ENCODE measurements at places on chromosomes 11 and 22.

DNA sequence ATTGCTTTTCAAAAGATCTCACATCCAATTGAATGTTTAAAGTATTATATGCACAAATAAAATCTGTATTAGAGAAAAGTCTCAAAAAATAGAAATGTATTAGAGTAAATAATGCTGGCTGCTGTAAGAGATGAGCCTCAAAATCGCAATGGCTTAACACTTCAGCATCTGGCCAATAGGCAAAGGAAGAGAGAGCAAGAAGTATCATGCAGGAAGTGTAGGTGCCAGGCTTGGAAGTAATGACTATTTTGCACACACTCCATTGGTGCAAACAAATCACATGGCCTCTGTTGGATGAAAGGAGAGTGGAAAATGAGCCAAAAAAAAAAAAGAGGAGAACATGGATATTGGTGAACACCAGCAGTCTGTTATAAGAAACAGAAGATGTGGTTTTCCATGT, 193.0 kb upstream of the E2F8 start:
- no peak for DNase-seq

DNA sequence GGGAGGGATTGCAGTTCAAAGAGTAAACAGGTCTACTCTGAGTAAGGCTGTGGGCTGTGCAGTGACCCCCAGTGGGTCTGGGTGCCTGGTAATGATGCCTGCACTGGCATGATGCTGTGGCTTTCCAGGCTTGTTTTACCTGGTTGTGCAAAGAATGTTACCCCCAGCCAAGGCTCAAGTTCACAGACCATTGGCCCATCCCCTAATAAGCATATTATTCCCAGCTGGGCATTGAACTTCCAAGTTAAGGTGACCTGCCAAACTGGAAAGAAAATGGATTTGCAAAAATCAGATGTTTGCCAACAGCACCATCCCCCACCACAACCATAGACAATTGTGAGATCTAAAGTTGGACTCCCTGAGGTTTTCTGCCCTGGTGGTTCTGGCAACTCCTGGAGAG, 7.9 kb upstream of the EHF start:
- DNase-seq = no peak

GRCh38 chr11:121240650-121241303, 51.8 kb upstream of the SC5D start:
- DNase-seq = no peak

GRCh38 chr11:116544721-116545120, 228.1 kb downstream of the BUD13 start:
- no peak for DNase-seq

GRCh38 chr22:35539910-35540594, 579 bp upstream of the RASD2 start:
- DNase-seq = peak; percentile 34

GRCh38 chr22:43203471-43203981, 16.6 kb upstream of the TTLL12 start:
- no peak for DNase-seq

DNA sequence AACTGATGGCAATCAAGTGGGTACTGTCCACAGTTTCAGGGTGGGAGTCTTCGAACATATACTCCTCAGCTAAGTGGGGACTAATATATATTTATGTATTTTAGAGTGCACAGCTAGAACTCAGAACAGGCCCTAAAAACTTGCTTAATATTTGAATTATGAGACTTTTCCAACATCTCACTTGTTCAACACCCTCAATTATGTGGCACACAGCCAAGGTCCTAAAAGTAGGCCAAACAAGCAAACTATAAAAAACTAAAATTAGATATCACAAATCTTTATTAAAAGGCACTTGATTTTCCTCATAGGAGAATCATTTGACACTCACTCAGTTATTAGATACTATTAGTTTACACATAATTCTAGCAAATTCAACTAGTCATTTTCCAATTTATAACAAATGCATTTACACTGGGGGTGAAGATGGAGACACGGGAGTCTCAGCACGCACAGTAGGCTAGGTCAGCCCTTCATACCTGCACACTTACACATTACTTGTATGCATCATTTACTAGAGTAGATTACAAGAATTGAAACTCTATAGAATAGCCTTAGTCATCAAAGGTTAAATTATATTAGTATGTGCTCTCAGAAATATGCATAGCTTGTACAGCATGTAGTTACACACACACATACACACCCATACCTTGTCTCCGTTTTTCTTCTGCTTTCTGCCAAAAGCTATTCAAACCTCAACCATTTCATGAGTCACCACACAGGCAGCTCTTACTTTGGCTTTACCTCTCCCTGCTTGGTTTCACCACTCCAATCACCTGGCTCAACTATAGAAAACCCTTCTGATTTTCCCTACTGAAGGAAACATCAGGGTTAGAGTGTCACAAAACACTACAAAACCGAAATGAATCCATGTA, 171.5 kb downstream of the SBF2 start:
- DNase-seq = no peak

- peak; percentile 46 for DNase-seq
Observed at GRCh38 chr22:31347251-31348008, 1.3 kb upstream of the PATZ1 start.

DNA sequence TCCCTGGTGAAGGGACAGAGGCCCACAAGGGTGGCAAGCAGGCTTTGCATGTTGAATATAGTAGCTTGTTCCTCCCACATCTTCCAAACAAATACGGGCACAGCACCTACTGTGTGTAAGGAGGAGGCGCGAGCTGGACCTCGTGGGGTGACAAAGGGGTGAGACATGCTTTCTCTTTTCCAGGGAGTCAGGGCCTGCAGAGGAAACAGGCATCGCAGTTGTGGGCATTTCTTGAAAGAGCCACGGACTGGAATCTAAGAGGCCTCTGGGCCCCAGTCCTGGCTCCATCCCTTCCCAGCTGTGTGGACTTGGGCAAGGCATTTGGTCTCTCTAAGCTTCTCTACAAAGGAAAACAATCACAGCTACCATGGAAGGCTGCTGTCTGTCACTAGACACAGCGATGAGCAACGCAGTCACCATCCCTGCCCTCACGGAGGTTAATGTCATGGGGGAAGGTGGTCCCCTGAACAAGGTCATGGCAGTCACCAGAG, 13.0 kb upstream of the CDC42EP1 start:
- DNase-seq = no peak

DNA sequence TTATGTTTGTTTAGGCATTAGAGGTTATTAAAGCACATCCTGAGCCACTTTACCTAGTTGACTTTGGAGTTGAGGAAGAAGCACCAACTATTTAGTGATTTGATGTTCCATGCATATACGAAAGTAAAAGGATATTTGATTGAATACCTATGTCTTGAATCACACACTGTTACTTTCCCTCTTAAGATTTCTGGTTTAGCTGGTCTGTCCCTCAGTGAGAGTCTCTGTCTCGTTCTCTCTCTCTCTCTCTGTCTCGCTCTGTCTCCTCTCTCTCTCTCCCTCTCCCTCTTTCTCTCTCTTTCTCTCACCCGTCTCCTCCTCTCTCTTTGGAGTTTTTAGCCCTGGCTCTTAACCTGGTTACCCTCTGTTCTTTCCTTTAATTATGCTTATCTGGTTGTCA, 11.0 kb downstream of the CTNND1 start:
- no peak for DNase-seq

- DNase-seq = no peak
Observed at GRCh38 chr11:11848891-11849746, 7.3 kb downstream of the USP47 start.

GRCh38 chr11:104602643-104603042, 295.6 kb downstream of the CASP12 start:
- DNase-seq = no peak

DNA sequence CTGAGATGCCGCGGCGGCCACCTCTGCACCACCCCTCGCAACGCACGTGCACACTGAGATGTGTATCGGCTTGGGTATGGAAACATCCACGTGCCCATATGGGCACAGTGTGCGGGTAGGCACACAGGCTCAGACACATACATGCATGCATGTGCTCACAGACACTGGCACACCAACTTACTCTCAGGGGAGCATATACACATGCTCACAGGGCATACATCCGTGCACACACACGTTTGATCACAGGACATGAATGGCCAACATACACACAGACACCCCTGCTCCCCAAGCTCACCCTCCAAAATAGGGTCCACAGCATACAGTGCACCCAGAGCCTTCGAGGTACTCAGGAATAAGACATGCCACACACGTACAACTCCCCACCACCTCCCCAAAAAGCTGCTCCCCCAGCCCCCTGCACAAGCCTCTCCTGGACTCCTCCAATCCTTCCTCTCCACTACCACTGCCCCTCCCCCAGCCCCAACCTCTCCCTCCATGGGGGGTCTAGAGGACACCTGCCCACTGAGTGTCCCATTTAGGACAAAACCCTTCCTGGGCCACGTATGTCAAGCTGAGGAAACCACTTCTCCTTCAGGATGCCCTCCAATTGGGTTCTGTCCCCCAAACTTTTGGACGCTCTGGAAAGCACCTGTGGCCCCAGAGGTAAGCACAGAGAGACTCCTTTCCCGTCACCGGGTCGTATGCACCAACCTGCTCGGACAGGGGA, 53.1 kb downstream of the SLC22A12 start:
- DNase-seq = no peak

DNA sequence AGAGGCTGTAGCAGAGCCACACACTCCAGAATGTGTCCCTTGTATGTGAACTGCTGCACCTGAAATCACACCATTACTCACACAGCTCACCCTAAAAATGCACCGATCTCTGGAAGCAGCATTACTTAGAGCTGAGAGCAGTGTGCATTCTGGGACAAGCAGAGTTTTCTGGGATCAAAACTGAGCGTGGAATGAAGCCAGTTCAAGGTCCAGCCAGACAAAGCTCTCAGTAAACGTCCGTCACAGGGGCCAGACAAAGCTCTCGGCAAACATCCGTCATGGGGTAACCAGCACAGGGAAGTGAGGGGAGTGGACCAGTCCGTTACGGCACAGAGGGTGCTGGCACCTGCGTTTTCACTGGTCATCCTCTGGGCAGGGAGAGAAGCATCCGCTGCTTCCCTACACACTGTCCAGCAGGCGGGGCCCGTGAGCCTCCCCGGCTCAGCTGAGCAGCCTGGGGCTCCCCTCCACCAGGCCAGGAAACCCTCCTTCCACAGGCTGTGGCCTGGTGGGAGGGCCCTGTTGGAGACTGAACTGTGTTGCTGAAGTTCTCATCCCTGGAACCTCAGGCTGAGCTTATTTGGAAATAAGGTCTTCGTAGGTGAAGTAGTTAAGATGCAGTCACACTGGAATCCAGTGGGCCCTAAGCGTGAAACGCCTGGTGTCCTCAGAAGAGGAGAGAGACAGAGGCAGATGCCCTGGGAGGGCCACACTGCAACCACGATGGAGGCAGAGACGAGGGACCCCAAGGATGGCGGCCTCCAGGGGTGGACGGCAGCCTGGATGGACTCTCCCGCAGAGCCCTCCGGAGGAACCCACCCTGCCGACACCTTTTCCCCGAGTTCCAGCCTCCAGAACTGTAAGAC, 883.9 kb downstream of the BRD1 start:
- DNase-seq = peak; percentile 49

GRCh38 chr11:126776119-126776518, 224.5 kb downstream of the KIRREL3 start:
- DNase-seq = no peak

DNA sequence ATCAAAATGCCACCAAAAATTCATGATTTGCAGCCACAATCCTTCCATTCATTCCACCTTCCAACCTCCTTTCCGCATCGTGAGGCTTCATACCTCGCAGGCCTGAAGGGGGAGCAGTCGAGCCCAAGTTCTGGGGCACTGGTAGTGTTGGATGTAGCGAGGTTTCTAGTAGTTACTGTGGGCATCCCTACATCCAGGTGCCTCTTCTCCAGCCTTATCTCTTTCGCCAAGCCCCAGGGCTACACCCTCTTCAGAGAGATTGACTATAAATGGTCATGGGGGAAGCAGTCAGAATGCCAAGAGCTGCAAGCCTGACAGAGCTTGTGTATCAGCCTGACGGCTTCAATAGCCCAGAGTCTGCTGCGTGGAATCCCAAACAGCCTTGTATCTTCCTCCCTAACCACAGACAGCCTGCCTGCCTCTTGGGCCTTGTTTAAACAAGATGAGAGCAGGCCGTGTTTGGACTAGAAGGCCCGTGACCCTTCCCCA, 28.9 kb downstream of the CLMP start:
- DNase-seq = no peak

DNA sequence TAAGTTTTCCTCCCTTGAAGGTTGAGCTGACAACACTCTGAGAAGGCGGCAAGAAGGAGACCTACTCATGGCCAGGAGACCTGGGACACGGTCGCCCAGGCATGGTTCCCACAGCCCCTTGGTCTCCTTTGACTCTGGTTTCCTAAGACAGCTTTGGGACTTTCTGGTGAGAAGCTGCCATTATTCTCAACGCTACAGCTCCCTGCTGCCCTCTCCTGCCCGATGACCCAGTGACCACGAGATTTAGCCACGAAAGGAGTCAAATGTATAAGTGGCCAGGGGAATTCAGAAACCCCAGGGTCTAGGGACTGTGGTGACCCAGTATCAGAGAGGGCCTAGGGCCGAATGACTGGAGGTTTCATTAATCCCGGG, 699 bp upstream of the SDF2L1 start:
- peak; percentile 60 for DNase-seq

- no peak for DNase-seq
Observed at GRCh38 chr11:74877132-74877531, 71.8 kb downstream of the XRRA1 start.

GRCh38 chr22:25051073-25051472, 98.6 kb downstream of the KIAA1671 start:
- no peak for DNase-seq

DNA sequence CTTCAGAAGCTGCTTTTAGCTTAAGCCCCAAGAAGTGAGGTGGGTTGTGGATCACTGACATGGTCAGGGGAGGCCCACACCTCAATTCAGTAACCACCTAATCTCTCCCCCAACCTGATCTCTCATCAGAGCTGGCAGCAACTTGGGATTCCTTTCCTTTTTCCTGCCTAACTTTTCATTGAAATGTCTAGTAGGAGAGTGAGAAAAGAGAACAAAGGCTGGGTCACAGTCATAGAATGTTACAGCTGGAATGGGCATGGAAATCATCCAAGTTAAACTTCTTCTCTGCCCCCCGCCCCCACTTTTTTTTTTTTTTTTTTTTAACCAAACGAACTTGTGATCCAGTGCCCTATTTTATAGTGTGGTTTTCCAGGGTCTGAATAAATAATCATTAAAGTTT, 91.8 kb downstream of the RNF169 start:
- DNase-seq = no peak

DNA sequence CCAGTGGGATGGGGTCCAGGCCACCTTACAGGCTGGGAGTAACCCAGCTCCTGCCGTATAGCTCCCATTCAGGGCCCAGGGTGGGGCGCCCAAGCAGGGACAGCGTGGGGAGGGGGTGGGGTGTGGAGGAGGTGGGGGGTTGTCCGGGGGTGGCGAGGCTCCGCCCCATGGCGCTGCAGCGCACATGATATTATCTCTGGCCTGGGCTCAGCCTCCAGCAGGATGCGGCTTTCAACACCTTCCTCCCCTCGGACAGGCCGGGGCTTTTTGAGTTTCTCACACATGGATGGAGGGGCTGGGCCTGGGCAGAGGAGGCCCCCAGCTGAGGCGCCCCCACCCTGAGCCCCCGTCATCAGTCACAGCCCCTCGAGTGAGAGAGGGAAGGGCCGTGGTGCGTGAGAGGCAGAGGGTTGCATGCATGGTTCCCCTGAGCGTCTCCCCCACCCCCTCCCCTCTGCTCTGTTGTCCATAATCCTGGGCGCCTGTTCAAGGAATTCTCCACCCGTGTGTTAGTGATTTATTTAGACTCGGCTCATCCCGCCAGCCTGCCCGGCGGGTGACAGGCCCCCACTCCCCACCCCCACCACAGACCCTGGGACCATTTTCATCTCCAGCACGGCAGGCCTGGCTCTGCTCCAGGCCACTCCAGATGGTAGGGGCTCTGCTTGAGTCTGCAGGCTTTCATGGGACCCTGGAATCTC, 44.9 kb downstream of the WNT11 start:
- no peak for DNase-seq

GRCh38 chr22:44668190-44668885, 33.7 kb upstream of the PRR5 start:
- DNase-seq = no peak

Data from C1 segment of cervical spinal cord (tissue), 14 donors.